Hematopoietic multipotent progenitor cell (in vitro differentiated cells): ENCODE measurements at places on chromosomes 1 and 21.

DNA sequence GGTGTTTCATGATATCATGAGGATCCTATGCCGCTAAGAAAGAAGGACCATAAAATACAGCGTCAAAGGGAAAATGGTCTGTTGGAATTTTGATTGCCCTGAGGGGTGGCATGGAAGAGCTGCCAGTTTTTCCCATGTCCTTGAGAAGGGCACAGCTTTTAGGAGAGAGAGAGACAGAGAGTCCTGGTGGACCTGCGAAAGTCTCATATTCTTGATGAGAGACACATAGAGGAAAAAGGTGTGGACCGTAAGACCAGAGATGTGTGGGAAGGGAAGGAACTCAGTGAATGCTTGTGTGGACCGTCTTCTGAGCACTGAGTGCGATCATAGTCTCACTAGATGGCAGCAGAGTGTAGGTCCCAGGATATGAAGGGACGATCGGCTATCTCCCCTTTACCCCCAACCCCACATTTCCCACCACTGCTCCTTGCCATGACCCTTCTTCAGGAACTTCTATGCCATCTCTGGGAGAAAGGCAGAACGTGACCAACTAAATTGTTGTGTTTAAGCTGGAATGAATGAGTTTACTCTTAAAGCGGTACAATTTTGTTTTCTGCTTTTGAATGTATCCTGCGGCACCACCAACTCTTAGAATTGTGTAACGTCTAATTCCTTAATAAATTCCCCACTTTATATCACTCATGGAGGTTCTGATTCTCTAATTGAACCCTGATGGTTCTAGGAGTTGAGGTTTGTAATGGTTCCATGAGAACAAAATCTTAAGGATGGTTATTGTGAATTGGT lies 117.7 kb downstream of the CTH start:
- peak; percentile 29 for DNase-seq

DNA sequence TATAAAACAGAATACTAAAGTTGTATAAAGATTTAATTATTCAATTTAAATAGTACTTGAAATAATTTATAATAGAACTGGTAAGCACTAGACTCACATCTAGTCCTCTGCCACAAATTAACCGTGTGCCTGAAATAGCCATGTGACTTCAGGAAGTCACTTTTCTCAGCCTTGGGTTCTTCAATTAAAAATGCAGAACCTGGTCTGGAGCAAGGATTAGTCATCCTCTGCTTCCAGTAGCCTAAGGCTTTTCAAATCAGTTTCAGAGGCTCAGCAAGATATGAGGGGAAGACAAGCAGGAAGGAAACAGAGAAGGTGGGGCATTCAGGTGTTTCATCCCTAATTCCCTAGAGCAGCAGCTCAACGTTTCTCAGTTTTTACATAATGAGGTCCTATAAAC lies 23.0 kb downstream of the DPH5 start:
- DNase-seq, result peak; percentile 68

DNA sequence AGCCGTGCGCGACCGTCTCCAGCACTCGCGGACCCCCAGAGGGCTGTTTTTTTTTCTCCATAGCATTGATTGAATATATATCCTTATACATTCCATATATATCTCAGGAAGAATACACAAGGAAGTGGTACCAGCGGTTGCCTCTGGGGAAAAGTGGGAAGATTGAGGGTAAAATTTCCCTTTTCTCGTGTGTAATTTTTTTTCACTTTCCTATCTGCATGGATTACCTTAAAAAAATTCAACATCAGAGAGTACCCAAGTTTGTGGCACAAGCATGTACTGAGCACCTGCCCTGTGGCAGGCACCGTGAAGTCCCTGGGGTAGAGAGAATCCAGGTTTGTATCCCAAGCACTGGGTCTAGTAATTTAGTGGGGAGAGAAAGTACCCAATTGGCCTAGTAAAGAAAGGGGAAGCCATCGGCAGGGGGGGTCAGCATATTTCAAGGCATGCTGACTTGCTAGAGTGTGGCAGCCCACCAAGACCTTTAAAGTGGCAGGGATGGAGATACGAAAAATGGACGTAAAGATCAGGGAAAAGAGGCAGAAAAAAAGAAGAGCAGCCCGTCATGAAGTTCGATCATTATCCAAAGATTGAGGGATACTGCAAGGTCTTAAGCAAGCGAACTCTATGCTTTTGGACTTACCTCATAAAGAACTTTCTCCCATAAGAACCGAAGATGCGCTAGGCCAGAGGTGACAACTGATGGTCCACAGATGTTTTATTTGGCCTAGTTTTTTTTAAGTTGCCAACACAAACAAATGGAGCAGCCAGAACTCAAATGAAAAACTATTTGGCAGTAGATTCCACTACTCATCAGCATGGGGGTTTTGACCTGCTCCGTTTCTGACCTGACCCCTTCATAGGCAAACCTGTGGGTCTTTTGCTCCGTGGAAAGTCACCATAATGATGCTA lies 1.5 kb upstream of the HMGN1 start:
- no peak for DNase-seq

GRCh38 chr21:45091550-45092322 lies 17.4 kb downstream of the ADARB1 start:
- no peak for DNase-seq

DNA sequence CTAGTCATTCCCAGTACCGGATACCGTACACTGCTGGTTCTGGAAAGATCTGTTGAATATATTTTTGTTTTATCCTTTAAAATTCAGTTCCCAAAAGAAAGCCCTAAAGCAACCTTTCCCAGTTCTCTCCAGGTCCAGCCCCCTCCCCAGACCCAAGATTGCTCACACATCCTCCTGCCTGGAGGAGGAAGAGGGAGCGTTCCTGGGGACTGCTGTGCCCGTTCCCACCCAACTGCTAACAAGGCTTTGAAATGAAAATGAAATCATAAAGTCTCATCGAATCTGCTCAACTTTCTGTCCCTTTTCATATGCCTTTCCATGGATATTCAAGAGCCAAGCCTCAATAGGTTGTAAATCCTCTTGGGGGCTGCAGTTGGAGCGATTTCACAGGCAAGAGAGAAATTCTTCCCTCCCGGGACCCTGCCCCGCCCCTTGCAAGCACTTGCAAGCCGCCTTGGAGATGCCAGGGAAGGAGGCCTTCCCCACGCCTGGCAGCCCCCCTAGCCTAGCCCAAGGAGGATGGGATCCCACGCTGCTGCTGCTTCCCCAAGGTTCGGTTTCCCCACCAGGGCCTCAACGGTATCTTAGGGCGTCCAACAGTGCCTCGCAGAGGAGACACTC lies 113.2 kb upstream of the CACHD1 start:
- no peak for DNase-seq

GRCh38 chr1:243379706-243380105 lies 123.9 kb downstream of the SDCCAG8 start:
- no peak for DNase-seq

DNA sequence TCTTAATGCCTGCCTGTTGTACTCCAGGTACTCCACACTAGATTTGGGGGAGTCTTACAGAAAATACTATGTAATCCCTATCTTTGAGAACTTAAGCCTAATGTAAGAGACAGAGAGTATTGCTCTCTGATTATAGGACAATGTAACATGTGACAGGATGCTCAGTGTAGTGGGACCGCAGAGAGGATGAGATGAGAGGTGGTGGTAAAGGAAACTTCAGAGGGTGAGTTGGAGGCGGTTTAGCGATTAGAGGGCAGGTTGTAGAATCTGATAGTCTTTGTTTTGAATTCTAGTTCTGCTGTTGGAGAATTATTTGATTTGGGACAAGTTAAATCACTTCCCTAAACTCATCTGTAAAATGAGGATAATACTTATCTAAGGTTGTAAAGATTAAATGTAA lies 5.4 kb downstream of the SOAT1 start:
- no peak for DNase-seq

DNA sequence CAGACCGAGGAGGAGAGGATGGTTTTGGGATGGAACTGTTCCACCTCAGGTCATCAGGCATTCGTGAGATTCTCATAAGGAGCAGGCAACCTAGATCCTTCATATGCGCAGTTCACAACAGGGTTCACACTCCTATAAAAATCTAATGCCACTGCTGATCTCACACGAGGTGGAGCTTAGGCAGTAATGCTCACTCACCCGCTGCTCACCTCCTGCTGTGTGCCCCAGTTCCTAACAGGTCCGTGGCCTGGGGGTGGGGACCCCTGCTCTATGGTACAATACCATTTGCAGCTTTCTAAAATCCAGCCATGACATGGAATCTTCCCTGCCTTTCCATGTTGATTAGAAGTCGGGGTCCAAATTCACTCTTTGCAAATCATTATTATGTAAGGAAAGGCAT lies 72.1 kb downstream of the TGFBR3 start:
- no peak for DNase-seq
